T-helper 22 cell (primary cell): ENCODE measurements at places on chromosomes 6 and 20.
A peak's percentile ranks its signal among the peaks of the same experiment; 100 is the strongest.

DNA sequence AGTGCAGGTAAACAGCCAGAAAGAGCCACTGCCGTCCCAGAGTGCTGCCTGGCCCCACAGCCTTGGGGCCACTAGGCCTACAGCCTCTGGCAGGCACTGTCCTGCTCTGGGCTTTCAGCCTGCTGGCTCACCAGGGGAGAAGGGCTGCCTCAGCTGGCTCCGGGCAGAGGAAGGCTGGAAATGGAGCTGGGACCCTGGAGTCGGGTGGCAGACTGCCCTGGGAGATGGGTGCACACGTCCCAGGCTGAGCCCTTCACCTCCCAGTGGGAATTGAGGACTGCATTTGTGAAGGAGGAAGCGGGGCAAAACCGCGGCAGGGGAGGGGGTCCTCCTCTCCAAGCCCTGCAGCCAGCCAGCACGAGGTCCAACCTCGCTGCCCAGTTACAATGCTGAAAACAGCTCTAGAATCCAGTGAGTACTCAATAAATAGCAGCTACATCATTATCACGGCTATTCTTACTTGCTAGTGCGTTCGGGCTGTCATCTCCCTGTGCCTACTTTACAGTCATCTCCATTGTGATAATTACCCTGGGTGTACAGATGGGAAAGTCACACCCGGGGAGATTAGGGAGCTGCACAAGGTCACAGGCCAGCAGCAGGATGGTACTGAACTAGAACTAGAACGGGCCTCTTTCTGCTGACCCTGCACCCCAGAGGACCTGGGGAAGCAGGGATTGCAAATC lies 13.1 kb downstream of the ACSS1 start:
- DNase-seq: no peak

GRCh38 chr6:155968921-155969320 lies 513.3 kb upstream of the NOX3 start:
- no peak for DNase-seq

DNA sequence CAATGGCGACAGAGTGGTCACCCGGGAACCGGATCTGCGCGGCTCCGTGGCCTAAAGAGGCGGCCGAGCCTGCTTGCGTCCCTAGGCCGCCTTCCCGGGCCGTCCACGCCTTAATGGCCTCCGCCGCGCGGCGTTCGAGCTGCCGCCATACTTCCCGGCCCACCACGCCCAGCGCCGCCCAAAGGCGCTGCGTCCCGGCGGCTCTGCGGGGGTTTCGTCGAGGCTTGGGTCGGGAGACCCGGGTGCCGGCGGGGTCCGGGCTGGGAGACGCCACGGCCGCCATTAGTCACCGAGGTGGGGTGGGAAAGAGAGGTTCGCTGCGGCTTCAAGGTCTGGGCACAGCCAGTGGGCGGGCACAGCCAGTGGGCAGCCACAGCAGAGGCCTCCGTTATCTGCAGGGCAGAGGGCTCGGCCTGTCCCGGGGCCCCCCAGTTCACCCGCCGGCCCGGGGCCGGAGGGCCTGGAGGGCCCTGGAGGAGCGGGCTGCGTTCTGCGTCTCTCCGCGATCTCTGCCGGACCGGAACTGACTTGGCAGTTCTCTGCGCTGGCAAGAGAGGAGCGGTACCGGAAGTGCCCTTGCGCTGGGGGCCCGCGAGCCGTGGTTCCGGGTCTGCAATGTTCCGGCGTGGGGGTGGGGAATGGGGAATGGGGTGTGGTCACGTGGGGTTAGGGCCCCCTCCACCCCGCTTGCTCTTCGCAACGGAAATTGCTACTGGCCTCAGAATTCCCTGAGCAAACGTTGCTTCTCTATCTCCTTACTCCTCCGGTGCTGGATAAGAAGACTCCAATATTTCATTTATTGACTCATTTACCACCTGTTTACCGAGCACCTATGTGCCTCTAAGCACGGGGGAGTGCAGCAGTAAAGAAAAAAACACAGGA lies 82.3 kb downstream of the CNBD2 start:
- peak; percentile 70 for DNase-seq

- DNase-seq: no peak
Measured at GRCh38 chr6:13307508-13307995, 20.8 kb downstream of the TBC1D7 start.
